ENCODE measurements at places on chromosomes 2 and 18.

- DNase-seq: no peak
These were observed 40.4 kb downstream of the PIEZO2 start for GRCh38 chr18:11108947-11109346.

DNA sequence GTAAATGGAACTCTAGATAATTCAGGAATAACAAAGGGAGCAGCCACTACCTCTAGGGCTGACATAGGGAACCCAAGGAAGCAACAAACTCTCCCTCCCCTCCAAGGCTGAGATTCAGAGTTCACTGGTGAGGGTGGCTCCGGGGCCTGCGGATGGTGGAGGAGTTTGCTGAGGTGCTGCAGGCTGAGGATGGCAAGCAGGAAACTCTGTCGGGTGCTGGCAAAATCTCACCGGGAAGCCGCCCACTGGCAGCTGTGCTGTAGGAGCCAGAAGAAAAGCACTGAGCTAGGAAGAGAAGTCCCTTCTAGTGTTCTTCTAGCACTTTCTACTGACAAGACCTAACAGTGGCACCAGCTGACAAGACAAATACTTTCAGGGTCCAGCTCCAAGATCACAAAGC lies 12.5 kb upstream of the HAAO start:
- DNase-seq: no peak

- no peak for DNase-seq
These were observed 248.5 kb upstream of the HNMT start for GRCh38 chr2:137715731-137716191.

GRCh38 chr18:6249170-6249569 lies 165.5 kb downstream of the L3MBTL4 start:
- DNase-seq: no peak

All from nephron progenitor cell (in vitro differentiated cells).